ENCODE measurements at places on chromosomes 3 and 15.

GRCh38 chr15:66734961-66735908 lies 33.2 kb downstream of the SMAD6 start:
- no peak for DNase-seq

- DNase-seq, result no peak
Observed at GRCh38 chr3:139339219-139339906, 4.5 kb upstream of the MRPS22 start.

DNA sequence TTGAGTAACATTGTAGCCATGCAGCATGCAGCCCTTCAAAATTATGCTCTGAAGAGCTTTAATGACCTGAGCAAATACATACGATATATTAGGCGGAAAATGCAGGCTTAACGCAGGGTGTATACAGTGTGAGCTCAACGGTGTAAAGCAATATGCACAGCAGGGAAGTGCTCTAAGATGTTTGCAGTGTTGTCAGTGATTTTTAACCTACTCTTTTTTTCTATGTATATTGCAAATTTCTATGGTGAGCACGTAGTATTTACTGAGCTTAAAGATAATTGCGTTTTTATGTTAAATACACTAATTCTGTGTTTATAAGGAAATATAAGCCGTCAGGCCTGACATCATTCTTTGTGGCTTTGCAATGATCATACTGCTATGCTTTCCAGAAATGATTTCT lies 42.1 kb downstream of the DGKG start:
- no peak for DNase-seq

GRCh38 chr3:123447749-123448517 lies 957 bp downstream of the ADCY5 start:
- no peak for DNase-seq

DNA sequence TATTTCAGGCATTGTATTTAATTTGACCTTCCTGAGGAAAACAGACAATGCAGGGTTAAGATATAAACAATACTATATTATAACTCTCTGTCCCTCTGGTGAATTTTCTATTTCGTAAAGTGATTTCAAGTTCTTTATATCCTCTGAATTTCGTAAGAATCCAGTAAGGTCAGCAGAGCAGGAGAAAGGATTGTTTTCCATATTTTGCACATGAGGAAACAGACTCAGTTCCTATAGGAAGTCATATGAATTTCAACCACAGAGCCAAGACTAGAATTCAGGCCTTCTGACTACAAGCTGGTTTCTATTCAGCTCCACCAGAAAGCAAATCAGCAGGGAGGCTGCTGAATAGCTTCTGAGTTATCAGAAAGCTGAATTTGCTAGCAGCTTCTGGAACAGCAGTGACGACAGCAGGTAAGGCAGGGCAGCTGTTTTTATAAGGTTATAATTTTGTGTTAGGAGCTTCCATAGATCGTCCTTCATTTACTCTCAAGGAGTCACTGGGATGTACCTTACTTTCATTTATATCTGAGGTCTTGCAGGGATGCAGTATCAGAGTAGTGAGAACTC lies 11.1 kb upstream of the PLAAT1 start:
- DNase-seq, result no peak
